ENCODE measurements at places on chromosomes 5 and 9.

DNA sequence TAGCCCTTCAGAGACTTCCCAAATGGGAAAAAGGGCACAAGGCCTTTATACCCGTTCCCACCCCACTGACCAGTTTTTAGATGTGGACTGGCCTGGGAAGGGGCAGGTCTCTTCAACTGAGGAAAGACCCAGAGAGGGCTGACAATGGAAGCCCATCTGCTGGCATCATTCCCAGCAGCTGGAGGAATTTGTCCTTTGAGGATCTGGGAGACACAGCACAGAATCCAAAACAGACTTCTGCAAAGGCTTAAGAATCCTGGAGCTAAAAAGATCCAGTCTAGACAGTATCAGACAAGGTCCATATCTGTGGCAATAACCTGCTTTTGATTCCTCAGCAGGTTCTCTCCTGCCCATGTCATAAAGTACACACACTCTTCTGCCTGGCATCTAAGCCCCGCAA lies 329.2 kb downstream of the TMEM167A start:
- DNase-seq: no peak

- DNase-seq: no peak
Observed at GRCh38 chr5:31064215-31064614, 129.3 kb upstream of the CDH6 start.

DNA sequence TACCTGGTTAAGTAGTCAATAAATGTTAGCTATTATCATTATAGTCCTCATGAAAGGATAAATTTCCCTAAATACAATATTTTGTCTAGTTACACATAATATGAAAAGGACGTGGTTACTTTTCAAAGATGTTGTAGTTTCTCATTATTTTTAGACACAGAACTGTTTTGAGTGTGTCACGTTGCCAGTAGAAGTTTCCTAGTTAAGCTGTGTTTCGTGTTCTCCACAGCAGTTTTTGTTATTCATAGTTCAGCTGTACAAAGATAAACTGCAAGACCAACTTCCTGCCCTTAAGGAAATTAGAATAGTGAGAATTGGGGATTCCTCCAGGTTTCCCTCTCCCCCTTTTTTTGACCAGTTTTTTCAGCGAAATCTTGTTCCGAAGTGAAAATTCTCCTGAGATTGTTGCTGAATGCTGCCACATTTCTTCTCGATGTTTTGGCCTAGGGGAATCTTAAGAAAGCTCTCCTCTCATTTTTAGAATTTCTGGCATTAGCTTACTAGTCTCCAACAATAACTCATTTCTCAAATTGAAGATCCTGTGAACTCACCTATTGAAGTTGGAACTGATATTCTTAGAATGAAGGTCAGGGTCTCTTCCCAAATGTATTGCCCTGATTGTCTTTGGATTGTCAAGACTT lies 176.1 kb downstream of the PAM start:
- no peak for DNase-seq

DNA sequence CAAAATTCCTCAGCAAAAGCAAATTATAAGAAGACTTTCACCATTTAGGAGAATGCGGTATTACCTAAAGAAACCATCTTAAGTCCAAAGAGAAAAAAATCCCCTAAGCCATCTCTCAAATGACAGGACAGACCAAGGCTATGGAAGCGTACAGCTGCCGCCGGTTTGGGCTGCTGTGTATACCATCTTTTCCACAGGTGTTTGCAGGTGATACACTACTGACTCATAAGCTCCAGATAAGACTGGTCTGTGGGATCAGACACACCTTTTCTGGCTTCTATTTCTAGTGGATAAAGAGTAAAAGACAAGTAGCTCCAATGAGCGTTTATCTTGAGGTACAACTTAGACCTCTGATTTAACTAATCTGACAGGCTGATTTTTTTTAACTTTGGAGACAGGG lies 7.7 kb downstream of the CDKN2AIPNL start:
- DNase-seq: no peak

- DNase-seq: no peak
Observed at GRCh38 chr9:128120741-128121465, 6.6 kb downstream of the PTGES2 start.

DNA sequence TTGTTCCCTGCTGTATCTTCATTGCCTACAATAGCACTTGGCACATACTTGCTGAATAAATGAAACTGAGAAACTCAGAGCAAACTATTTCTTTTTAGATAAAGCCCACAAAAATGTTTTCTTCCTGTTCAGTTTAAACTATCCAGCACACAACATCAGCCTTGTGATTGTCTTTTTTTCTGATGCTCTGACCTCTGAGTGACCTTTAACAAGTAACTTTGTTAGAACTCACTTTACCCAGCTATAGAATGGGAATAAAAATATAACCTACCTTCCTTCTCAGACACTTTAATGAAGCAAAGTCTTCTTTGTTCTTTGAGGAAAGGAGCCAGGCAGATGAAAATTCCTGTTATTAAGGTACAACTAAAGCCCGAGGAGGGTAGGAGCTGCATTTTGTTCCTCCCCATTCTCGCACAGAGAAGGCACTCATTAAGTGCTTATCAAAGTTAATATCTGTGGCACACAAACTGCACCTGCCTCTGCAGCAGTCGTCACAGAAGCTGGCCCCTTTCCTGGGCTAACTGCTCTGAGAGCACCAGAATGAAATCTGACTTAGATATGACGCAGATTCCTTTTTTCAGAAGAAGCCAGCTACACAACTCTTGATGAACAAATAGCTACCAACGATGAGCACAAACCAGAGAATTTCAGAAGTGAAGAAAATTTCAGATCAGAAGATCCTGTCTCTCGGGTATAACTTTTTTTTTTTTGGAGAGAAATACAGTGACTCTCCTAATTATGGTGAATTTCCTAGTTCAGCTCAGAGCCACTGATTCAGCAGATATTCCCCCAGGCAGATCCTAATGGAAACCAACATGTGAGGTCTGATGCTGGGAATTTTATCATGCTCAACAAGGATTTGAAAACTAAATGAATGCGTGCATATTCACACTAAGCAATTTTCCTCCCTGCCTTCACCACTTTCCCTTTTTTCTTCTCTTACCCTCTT lies 31.0 kb upstream of the NR3C1 start:
- DNase-seq: peak; percentile 62

DNA sequence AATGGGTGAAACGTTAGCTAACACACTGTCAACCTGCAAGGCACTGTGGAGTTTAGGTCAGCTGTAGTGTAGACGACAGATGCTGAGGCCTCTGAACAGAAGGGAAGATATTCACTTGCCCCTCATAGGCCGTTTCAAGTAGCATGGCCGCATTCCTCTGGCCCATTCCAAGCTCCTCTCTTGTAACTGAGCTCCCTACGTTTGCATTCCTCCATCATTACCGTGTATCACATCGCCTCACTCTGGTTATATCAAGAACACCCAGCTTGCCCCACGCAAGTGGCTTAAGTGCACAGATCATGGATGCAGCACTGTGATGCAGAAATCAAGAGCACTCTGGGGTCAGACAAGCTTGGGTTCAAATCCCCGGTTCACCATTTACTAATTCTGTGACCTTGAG lies 43.3 kb downstream of the PRELID2 start:
- DNase-seq: no peak

DNA sequence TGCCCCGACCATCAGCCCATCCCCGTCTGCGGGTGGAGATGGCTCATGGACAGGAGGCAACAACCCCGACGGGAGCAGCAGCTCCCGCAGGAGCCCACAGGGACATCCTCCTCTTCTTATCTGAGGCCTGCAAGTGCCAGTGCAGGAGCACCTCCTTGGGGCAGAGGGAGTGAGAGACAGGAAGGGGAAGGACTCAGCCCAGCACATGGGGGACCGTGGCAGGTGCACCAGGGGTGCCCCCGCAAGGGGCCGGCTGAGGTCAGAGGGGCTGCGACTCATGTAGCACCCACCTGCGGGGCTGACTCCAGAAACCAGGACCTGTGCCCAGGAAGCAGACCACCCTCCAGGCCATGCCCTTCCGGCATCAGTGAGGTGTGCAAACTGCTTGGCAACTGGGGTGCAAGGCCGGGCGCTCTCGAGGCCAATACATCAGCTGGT lies 259.8 kb upstream of the ADAMTS16 start:
- no peak for DNase-seq

GRCh38 chr5:181059297-181060230 lies 19.5 kb downstream of the BTNL9 start:
- peak; percentile 21 for DNase-seq

GRCh38 chr5:168137265-168137664 lies 154.2 kb upstream of the WWC1 start:
- DNase-seq: no peak

- DNase-seq: no peak
Observed at GRCh38 chr9:96430377-96430776, 12.2 kb upstream of the ZNF367 start.

DNA sequence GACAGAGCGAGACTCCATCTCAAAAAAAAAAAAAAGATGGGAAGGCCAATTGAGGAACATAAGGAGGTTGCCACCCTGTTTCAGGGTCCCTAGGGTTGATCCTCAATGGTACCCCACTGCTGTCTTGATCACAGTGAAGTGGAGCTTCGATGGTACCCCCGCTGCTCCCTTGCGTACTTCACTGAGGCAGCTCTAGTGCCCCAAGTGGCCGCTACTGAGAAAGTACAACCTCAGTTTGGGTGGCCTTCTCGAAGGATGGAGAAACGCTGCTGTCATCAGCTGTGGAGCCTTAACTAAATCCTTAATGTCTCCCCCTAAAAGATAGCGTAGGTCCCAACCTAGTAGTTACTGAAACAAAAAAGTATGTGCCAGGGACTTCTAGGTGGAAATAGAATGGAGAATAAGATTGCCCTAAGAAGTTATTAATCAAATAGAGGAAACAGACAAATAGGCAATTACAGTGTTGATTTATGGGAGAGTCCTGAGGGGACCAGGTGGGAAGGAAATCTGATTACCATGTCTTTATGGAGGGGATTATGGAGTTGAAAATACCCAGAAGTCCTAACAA lies 6.3 kb downstream of the TESK1 start:
- peak; percentile 70 for DNase-seq
